ENCODE measurements at places on chromosomes 11 and 22. TPM values are rescaled to one million over a fixed set of nuclear protein-coding genes. Genes with fewer than 3 reads are reported as not detected.

DNA sequence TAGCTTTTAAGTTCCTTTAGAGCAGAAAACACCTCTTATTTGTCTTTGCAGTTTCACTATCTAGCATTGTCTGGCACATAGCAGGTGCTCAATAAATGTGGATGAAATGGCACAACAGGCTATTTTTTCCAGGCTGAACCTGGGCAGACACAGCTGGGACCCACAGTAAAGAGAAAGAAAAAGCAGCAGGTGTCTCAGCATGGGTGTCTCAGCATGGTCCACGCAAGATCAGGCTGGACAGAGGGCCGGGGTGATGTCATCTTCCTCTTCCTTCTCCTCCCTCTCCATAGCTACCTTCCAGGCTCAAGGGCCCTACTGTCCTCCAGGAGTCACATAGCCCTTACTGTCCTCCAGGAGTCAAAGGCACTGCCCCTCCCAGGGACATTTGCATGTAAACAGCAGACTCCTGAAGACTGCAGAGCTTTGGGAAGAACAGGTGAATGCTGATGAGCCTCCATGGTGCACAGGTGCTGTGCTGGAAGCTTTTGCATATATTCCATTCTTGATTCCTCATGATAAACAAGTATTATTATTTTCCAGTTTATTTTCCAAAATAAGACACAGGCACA lies 65.2 kb downstream of the DSCAML1 start:
- DNase-seq, result no peak

DNA sequence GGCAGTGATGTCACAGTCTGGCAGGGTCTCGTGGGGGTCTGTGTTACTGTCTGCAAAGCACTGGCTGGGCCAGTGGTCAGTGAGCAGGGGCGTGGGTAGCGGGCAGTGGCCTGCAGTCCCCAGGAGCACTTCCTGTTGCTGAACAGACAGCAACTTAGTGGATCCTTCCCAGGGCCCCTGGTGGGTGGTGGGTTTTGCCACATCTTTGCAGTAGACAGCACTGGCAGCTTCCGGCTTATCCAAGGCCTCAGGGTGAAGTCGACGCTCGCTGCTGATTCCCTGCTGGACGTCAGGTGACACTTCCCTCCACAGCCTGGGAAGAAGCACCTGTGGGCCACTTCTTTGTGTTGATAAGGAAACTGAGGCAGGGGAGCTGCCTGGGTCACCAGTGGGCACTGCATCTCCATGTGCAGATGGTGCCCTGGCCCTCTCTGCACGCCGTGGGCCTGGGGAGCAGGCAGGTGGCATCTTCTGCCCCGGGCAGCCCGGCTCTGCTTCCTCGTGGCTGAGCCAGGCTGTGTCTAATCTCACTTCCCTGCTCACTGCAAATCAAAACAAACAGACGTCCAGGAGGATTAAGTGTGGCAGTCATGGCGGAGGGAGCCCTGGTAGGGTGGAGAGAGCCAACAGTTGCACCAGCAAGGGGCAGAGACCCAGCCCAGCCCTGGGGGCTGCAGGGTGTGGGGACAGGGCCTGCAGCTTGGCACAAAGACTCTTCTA lies 79.8 kb downstream of the KCNQ1 start:
- DNase-seq, result no peak

DNA sequence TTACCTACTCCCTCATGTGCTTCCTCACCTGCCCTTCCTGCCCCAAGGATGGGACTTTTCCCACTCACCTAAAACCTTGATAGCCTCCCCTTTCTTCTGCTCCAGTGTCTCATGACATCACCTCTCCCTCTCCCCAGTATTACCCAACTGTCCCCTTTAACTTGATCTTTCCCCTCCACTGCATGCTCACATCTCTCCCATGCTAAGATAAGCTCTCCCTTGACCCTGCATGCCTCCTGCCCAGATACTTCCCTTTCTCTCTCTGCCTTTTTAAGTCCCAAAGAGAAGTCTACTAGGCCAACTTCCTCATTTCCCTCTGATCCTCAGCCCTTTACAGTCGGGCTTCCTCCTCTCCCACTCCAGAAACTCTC lies 14.8 kb downstream of the CD3E start:
- DNase-seq, result no peak

- no peak for DNase-seq
Observed at GRCh38 chr22:29081517-29082236, 8.8 kb downstream of the KREMEN1 start.

DNA sequence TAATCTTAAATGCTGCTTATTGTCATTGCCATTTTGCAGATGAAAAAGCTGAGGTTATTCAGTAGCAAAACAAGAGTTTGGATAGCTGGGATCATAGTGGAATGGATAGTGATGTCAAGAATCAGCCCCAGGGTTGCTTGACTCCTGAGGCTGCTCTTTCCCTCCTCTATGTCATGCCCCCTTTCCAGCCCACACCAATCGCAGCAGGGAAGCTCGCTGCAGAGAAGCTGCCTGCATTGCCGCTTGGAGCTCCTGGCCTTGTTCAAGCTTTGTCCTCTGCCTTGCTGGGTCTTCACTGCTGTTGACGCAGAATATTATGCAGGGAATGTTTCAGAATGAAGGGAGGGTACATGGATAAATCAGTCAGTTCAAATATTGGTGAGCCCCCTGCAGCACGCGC lies 128.8 kb upstream of the RASSF10 start:
- no peak for DNase-seq

GRCh38 chr11:114091516-114092397 lies 32.2 kb downstream of the ZBTB16 start:
- no peak for DNase-seq

- DNase-seq, result peak; percentile 83
Observed at GRCh38 chr11:96228473-96228891, 114.5 kb downstream of the MAML2 start.

DNA sequence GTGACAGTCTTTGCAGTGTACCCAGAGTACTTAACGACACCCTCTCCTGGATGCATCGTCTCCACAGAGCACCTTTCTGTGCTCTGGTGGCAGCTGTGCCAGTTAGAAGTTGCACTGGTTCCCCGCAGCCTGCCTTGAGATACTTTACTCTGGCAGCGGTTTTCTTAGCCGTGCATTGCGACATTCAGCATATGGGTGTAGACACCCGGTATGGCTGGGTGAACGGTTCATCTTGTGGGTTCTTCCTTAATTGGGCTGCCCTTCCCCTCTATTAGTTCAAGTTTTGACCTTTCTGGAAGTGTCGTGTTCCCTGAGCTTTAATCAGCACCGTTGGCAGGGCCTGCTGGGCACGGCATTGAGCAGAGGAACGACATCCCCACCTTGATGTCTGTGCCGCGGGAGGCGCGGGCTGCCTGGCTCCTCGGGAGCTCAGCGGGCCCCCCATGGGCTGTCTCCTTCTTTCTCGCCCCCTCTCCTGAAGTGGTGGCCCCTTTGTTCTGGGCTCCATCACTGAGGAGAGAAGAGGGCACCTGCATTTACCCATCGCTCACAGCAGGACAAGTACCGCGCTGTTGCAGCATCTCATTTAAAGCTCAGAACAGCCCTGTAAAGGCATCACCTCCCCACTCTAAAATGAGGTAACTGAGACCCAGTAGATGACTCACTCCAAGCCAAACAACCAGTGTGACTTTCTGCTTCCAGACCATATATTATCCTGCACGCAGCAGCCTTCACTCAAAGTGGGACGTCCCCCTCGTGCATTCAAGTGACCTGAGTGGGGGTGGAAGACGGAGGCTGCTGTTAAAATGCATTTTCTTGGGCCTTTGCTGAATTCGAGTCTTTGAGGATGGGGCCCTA lies 13.3 kb downstream of the FAM83F start:
- DNase-seq, result no peak

- no peak for DNase-seq
Observed at GRCh38 chr22:46162771-46163556, 12.6 kb downstream of the PPARA start.

DNA sequence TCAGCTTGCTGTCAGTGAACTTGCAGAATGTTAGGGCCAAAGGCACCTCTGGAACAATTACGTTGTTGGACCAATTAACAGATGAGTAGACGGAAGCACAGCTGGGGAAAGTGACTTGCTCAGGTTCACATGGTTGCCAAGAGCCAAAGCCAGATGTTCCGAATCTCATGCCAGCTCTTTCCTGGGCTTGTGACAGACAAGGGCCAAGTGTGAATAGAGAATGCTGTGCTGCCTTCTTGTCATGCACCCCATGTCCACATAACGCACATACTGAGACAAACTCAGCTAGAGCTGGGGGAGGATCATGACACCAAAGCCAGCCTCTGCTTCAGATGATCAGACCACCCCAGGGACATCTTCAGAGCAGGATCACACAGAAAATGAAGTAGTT lies 616.3 kb downstream of the INSC start:
- no peak for DNase-seq

- DNase-seq, result no peak
Observed at GRCh38 chr11:26073646-26074045, 258.3 kb upstream of the ANO3 start.

The OR51I1 gene
- not detected for total RNA-seq
